GF-D8 (cell line): ENCODE measurements at places on chromosomes 12 and 14.

GRCh38 chr12:104796475-104796862 lies 161.6 kb downstream of the SLC41A2 start:
- DNase-seq: no peak

GRCh38 chr12:9674226-9674590 lies 4.7 kb downstream of the CLEC2D start:
- no peak for DNase-seq

GRCh38 chr12:52209321-52209720 lies 17.5 kb upstream of the KRT80 start:
- DNase-seq: no peak

- DNase-seq: no peak
Observed at GRCh38 chr14:104665114-104665656, 24.2 kb upstream of the INF2 start.

- DNase-seq: no peak
Observed at GRCh38 chr14:71468701-71469100, 463.5 kb upstream of the RGS6 start.

- no peak for DNase-seq
Observed at GRCh38 chr14:46490238-46490685, 161.3 kb downstream of the RPL10L start.

GRCh38 chr12:96048393-96048969 lies 13.1 kb upstream of the LTA4H start:
- DNase-seq: no peak

DNA sequence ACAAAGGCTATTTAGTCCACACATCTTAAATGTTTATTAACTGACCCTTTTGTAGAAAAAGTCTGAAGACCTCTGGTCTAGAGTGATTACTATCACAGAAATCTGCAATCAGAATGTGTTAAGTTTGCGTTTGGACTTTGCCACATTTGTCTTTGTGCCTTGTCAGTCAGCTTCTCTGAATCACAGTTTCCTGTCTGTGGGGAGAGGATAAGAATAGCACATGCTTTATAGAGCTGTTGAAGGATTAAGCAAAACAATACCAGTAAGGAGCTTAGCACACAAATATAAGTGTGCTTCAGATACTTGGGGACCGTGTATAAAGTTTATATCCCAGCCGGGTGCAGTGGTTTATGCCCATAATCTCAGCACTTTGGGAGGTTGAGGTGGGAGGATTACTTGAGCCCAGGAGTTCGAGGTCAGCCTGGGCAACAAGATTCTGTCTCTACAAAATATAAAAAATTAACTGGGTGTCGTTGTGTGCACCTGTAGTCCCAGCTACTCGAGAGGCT lies 63.0 kb upstream of the BTG1 start:
- DNase-seq: no peak

- DNase-seq: no peak
Observed at GRCh38 chr12:92049403-92049802, 96.2 kb downstream of the BTG1 start.

- no peak for DNase-seq
Observed at GRCh38 chr14:34348592-34348991, 113.4 kb downstream of the SPTSSA start.

- DNase-seq: no peak
Observed at GRCh38 chr12:116442946-116443345, 116.2 kb upstream of the MAP1LC3B2 start.

DNA sequence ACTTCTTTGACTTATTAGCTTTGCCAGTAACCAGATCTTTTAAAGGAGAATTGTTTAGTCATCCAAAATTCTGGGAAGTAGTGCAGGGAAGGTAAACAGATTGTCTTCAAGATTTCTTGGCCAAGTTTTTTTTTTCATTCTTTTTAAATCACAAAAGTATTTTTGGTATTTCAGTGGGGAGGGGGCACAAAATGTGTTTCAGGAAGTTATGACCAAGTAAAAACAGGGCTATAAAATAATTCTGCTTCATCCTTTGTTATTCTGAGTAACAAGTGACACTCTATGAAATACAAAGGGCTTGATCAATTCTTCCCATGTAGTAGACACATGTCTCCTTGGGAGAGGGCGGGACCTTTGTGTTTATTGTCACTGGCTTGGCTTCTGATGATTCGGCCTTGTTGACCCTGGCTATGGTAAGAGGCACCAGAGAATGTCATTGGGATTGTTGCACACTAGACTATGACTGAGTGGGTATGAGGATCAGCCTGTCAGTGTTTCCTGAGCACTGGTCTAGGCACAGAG lies 55.4 kb downstream of the SUSD6 start:
- no peak for DNase-seq

GRCh38 chr12:101474711-101475386 lies at the start of gene SPIC:
Gene SPIC, plus strand, starts transcription at chr12:101475336. Its CDS starts 1,569 bp downstream, at chr12:101476905.
- DNase-seq: no peak

DNA sequence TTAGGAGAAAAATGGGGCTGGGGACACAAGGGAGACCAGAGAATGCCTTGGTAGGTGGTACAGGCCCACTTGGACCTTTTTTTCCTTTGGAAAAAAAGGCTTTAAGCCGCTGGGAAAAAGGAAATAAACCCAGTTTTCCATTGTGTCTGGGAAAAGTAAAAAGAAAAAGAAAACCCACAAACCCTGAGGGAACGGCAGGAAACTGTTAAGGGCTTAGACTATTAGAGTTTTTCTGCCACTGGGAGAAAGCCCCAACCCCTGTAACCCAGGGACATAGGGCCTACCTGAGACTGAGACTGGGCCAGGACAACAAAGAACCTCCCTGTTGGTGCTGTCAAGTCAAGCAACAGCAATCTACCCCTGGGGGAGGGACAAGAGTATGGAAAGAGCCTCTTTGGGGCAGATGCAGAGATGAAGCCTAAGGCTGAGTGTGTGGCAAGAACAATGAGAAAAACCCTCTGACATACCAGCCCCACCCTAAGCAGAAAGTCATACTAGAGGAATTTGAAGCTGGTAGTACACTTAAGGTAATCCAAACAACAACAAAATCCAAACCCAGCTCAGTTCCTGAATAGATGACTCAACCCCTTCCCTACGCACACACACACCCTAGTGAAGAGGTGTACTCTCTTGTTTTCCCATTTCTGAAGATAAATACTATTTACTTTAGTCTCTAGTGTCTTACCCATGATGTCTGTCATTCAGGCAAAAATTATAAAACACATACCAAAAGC lies 22.8 kb downstream of the ATF1 start:
- DNase-seq: no peak

DNA sequence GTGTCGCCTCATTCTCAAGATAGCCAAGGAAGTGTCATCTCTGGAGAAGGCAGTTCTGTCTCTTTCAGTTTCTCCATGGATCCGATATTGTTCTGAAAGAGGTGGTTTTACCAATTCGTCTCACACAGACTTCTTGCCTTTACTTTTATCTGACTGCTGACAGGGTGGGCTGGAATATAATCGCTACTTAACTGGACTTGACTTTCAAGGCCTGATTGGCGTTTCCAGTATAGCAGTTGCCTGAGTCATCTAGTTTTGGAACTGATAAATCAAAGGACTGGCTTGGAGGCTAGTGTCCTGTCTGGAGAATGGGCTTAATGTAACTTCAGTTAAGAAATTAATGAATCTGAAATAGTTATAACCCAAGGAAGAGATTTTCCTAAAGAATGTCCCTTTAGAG lies 21.6 kb downstream of the PRKCH start:
- no peak for DNase-seq

GRCh38 chr12:102010265-102010994 lies 51.4 kb downstream of the WASHC3 start:
- DNase-seq: peak; percentile 92

GRCh38 chr14:56241461-56241860 lies 123.2 kb downstream of the PELI2 start:
- DNase-seq: no peak

GRCh38 chr12:9345171-9345570 lies 137.0 kb upstream of the PZP start:
- no peak for DNase-seq

DNA sequence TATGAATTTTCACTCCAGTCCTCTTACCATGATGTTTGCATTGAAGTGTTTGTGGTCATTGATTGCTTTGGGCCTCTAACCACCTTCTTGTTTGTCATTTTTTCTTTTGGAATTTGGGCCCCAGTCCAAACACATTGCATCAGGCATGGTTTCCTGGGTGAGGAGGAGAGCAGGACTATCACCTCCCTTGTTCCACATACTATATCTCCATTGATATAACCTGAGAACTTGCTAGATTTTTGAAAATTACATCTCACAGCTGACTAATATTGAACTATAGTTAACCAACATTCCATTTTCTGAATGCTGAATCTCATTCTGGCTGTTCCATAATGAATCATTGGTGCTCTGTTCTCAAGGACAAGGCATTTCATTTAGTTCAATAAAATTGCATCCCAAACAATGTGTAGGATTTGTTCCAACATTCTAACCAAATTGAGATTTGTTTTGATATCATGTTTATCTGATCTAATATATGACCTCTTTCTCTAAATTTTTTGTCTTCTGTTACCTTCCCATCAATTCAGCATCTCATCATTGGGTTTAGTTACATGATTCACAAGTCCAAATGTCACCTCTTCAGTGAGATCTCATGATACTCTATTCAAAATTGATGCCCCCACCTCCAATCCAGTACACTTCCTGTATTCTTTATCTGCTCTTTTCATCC lies 329.0 kb downstream of the ZFP36L1 start:
- DNase-seq: no peak

GRCh38 chr12:42744539-42745182 lies 155.1 kb upstream of the PRICKLE1 start:
- no peak for DNase-seq

DNA sequence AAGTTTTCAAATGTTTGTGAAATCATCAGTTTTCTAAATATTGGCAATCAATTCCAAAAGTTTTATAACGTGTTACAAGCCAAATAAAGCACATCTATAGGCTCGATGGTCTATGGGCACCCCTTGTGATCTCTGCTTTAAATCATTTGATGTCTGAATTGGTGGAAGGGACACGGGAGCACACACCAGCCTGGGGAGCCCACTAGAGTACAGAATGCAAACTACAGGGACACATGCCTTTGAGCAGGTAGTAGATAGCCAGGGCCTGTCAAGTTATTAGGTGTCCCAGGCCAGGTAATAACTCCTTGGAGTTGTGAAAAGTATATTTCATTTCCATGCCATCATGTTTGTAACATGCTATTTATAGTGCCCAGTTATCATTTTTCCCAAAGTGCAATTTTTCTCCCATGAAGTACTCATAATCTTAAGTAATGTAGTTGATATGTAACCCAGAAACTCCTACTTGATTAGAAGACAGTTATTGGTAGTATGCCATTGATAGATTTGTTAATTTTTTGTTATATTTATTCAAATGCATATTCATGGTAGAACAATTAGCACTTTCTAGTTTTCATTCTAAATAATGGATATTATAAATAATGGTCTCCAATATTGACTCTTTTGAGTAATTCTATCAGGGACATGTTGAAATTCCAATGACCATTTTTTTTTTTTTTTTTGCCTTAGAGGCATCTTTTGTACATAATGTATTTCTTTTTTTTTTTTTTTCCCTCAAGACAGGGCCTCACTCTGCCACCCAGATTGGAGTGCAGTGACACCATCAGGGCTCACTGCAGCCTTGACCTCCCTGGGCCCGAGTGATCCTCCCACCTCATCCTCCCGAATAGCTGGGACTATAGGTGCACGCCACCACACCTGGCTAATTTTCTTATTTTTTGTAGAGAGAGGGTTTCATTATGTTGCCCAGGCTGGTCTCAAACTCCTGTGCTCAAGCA lies 96.9 kb upstream of the FGD4 start:
- DNase-seq: peak; percentile 10

DNA sequence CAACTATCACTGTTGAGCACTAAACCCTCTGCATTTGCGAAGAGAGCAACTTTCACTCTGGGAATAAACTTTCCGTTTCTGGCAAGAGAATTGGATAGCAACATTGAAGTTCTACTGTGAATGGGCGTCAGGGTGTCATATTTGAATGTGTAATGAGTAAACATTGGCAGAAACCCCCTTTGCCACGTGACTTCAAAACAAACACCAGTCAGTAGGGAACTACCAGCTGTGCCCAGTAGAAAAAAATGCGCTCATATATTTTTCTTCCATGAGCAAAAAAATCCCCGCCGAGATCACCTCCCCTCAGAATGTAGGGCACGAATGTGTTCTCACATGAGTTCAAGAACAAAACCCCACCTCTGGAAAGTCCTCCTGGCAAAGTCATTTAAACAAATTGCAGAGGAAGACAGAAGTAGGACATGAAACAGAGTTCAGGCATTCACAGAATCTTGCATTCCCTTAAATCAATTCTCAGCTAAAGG lies 80.6 kb downstream of the BTG1 start:
- DNase-seq: no peak

DNA sequence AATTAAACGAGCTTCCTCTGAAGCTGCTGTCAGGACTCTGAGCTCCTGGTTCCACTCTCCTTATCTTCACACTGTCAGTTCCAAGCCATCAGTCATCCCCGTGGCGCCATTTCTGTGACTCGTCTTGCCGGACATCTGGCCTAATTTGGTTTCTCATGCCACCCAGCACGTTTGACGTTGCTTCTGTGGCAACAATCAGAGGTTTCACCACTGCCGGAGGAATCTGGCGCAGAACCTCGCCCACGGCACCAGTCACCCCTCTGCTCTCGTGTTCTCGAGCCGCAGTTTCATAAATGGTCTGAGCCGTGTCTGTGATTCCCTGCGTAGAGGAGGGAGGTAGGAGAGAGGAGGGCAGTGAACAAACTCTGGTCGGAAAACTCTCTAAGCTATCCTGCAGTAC lies 29.7 kb downstream of the BDKRB1 start:
- DNase-seq: no peak

GRCh38 chr12:54475537-54475936 lies 2.1 kb upstream of the GTSF1 start:
- DNase-seq: no peak

DNA sequence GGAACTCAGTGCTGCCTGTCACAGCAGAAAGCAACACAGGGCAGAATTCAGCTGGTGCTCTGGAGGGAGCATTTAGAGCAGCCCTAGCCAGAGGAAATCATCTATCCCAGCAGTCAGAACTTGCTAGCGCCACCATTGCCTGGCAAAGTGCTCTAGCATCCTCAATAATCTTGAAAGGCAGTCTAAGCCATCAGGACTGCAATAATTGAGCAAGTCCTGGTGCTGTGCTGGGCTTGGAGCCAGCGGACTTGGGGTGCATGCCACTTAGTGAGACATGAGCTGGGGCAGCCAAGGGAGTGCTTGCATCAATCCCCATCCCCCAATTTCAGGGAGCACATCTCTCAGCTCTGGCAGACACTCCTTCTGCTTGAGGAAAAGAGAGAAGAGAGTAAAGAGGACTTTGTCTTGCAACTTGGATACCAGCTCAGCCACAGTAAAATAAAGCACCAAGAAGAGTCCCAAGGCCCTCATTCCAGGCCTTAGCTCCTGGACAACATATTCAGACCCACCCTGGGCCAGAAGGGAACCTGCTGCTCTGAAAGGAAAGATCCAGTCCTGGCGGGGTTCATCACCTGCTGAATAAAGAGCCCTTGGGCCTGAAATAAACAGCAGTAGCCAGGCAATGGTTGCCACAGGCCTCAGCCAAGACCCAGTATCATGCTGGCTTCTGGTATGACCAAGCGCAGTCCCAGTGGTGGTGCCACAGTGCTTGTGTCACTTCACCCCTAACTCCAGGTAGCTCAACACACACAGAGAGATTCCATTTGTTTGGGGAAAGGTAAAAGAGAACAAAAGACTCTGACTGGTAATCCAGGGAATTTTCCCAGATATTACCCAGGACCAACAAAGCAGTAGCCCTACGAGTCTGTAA lies 44.5 kb upstream of the ZDHHC17 start:
- DNase-seq: no peak
